Spleen (tissue), 13 donors: ENCODE measurements at places on chromosomes 16 and 17. TPM values are rescaled to one million over a fixed set of nuclear protein-coding genes. Genes with fewer than 3 reads are reported as not detected.

Gene ATP1B2
- total RNA-seq = 3.9 TPM

Gene GAS2L2
- not detected for total RNA-seq

Gene CCDC154
- 2.5 TPM for total RNA-seq

Gene GP2
- total RNA-seq = 4.9 TPM

Gene HSD17B2
- not detected for total RNA-seq

Gene TRPV3
- 1.4 TPM for total RNA-seq

Gene TBC1D3H
- not detected for total RNA-seq

Gene GALK1
- 33.8 TPM for total RNA-seq

Gene HCRT
- total RNA-seq = not detected

Gene PYDC1
- not detected for total RNA-seq

Gene SEC14L5
- total RNA-seq = 0.93 TPM

Gene HYDIN
- total RNA-seq = 1.3 TPM

DNA sequence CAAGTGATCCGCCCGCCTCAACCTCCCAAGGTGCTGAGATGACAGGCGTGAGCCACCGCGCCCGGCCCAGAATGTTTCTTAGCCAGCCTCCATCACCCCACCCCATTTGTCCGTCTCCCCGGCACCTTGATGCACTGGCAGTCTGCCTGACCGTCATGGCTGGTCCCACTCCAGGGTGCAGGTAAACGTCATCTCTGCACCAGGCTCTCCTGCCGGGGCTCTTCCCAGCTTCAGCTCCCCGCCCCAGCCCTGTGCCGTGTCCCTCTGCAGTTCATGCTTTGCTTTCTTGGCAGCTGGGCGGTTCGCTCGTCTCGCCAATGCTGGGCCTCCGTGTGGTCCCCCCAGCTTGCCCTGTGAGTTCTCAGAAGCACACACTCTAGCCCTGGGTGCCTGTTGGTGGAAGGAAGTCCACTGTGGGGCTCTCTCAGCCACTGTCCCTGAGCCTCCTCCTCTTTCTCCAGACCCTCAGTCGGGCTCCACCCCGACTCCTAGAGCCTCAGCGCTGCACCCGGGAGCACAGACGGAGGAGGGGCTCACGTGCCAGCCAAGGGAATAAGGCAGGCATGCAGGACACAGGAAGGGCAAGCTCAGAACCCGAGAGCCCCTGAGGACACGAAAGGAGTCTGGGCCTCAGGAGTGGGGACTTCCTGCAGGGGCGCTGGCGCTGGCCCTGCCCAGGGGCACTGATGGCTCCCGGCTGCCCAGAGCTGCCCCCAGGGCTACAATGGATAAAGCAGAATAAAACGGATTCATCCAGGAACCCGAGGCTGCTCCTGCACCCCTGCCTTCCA lies 12.0 kb downstream of the HS3ST6 start:
- DNase-seq = no peak

DNA sequence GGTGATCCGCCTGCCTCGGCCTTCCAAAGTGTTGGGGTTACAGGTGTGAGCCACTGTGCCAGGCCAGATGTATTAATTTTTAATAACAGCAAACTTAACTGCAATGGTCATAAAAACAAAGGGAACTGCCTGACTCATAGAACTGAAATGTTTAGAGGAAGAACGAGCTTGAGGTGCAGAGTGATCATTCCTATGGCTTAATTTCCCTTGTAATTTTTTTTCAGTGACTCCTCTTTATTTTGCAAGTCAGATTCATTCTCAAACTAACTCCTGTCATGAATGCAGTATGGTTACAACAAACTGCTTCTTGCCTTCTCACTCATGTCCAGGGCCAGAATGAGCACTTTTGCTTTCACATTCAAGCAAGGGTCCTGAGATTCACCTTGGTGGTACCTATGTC lies 231.3 kb downstream of the HAPSTR1 start:
- no peak for DNase-seq

GRCh38 chr16:67456391-67457081 lies 24.4 kb downstream of the ATP6V0D1 start:
- no peak for DNase-seq

GRCh38 chr16:30569746-30570635 lies 1.5 kb downstream of the ZNF688 start:
- DNase-seq = peak; percentile 81

DNA sequence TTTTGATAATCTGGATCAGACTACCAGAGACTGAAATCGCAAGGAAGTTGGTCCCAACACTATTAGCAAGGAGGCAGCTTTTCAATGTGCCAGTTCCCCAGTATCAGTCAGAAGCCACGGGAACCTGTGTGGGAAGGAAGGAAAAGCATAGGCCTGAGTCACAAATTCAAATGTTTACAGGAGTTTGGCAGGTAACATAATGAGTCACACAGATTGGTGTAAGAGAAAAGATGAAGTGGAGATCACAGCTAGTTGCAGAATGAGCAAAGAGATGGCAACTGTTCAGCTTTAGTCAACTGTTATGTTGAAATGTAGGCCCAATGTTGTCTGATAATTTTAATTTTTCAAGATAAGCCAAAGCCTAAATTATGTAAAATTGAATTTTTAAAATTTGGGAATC lies 28.1 kb upstream of the ITGA2B start:
- no peak for DNase-seq

- no peak for DNase-seq
Measured at GRCh38 chr17:31489295-31490018, 98.0 kb downstream of the RAB11FIP4 start.

- no peak for DNase-seq
Measured at GRCh38 chr17:37389160-37389559, 13.4 kb downstream of the C17orf78 start.

GRCh38 chr17:9294661-9295210 lies 273.4 kb downstream of the NTN1 start:
- DNase-seq = no peak

DNA sequence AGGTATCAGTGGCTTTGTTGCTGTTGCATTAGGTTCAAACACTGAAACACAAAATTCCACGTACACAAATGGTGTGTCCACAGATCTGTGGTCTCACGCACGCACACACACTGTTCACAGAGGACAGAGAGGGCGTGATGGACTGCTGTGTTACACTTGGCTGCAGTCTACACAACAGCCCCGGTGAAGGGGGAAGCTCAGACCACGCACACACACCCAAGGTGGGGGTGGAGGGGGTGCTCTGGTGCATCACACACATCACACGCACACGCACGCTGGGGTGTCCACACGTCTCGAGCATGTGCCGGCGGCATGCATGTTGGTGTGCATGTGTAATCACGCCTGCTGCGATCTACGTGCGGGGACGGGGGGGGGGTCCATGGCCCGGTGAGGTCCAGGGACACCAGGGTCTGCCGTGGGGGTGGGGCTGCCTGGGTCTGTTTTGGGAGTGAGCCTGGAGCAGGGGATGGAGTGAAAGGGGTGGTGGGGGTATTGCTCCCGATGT lies 7.3 kb downstream of the HSD3B7 start:
- no peak for DNase-seq

GRCh38 chr17:63496177-63496576 lies 19.3 kb downstream of the ACE start:
- no peak for DNase-seq

DNA sequence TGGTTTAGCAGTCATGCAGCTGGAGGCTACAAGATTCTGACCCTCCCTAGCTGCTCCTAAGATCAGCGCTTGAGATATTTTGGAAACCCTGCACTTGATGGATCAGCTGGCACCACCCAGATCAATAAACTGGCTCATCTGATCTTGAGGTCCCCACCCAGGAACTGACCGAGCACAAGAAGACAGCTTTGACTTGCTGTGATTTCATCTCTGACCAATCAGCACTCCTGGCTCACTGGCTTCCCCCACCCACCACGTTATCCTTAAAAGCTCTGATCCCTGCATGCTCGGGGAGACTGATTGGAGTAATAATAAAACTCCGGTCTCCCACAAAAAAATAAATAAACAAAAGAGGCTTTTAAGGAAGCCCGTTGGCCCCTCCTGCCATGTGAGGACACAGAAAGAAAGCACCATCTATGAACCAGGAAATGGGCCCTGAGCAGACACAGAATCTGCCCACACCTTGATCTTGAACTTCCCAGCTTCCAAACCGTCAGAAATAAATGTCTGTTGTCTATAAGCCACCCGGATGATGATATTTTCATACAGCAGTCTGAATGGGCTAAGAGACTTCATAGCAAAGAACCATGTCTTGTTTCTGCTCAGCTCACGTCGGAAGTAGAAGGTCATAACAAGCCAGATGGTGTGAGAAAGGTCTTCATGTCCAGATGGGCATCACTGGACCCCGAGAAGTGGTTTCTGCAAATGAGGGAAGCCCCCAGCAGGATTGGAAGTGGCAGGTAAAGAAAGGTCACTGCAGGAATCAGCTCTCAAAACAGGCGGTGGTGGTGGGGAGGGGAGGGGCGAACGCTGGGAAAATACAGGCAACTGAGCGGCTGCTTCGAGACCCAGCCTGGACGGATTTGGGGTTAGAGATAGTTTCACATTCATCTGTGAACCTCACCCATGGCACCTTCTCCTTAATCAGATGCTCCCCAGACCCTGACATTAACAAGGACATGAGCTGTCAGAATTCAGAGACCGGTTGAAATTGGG lies 19.8 kb upstream of the RPH3AL start:
- peak; percentile 27 for DNase-seq

- DNase-seq = no peak
Measured at GRCh38 chr16:12268606-12269005, 292.1 kb downstream of the SNX29 start.

GRCh38 chr17:1976000-1976682 lies 49.0 kb downstream of the RTN4RL1 start:
- no peak for DNase-seq

DNA sequence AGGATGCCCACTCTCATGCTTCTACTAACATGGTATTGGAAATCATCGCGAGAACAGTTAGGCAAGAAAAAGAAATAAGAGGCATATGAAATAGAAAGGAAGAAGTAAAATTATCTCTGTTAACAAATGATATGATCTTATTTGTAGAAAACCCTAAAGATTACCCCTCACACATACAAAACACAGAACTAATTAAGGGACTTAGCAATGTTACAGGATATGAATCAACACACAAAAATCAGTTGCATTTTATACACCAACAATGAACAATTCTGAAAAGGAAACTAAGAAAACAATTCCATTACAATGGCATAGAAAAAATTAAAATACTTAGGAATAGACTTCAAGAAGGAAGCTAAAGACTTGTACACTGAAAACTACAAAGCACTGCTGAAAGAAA lies 2.7 kb upstream of the CAPNS2 start:
- DNase-seq = no peak

DNA sequence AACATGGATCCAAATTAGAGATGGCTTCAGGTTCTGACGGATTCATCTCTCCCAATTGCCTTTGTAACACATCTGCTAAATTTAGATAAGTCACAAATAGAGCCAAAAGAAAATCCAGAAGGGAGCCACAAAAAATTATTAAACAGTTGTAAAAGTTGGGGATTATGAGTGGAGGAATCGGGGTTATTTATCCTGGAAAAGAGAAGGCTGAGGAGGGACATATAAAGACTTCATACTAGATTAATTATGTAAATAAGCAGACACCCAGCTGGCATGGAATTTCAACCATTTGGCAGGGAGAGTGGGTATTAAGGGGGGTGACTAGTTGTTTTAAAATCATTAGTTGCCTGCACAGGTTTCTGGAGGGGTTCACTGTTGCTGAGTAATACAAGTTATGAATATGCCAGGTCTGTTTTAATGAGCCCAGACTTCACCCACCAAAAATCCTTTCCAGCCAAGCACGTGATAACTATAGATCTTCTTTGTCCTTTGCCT lies 89.6 kb downstream of the CDH13 start:
- no peak for DNase-seq

- no peak for DNase-seq
Measured at GRCh38 chr16:53087101-53087500, 32.3 kb downstream of the CHD9 start.

DNA sequence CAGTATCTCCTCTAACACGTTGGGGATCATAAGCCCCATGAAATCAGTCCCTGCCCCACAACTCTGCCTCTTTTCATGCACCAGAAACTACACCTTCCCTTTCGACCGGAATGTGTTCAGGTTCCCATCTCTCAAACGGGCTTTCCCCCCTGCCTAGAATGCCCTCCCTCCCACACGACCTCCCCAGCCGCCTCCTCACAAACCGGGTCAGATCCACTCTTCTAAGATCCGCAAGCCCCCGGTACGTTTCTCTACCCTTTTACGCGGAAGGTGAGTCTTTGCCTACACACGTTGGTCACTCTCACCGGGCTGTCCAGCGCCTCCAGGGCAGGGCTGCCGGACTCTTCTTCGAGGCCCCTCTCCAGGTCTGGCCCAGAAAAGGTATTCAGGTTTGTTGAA lies 708 bp downstream of the DHX33 start:
- no peak for DNase-seq

DNA sequence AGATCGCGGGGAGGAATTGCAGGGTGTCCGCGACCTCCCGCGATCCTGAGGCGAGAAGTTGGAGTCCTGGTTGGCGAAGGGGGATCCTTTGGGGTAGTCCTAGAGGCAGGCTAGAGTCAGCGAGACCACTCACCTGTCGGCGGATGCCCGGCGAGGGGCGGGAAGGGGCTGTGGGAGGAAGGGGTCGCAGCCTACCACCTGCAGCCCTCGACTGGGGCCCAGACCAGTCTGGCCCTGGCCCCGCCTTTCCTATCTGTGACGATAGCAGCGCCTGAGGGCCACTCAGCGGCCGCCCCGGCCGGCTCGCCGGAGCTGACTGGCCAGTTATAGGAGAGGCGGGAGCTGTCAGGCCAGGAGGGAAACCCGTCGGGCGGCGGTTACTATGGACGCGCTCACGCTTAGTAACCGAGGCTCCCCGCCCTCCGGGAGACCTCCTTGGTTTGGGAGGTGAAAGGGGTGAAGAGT lies at the start of gene TEKT3:
TSS of gene TEKT3 (minus strand) at position 213 of the 465 bp plus-strand sequence. CDS start 10,012 bp downstream, outside the sequence.
- peak; percentile 85 for DNase-seq

- DNase-seq = no peak
Measured at GRCh38 chr17:784143-784542, 2.0 kb downstream of the MRM3 start.

DNA sequence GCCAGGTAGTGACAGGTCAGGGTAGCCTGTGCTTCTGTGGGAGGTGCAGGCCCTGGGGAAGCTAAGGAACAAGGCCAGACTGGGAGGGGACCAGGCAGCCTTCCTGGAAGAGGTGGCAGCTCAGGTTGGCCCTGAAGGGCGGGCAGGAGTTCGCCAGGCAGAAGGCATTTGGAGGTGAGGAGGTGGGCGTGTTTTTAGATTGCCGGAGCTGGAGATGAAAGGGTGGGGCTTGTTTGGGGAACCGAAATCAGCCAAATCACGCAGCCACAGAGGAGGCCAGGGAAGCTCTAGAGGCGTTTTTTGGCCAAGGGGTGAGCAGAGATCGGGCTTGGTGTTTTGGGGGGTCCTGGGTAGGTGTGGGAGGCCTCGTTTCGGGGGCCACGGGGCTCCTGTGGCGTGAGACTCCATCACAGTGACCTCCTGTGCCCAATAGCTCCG lies 7.6 kb downstream of the ADCY7 start:
- DNase-seq = peak; percentile 90

DNA sequence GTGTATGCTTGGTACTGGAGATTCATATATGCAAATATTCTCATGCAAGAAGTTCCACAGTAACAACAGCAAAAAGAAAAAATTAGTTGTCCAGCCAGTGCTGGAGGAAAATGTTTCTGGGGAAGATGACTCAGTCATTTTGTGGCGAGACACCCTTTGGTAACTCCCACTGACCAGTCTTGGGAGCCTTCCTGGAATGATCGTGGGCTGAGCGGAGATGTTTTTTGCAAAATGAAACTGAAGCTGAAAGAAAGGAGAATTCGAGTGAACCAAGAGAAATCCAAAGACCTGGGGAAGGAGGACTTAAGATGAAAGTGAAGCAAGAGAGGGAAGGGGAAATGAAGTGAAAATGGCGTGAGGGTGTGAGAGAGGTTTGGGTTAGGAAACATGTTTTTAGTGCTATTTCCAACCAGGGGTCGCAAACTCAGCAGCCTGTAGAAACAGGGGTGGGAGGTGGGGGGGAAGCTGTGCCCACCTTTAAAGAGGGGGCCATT lies 5.2 kb downstream of the ITPRIPL2 start:
- DNase-seq = no peak
